ENCODE measurements at places on chromosomes 13 and 19. TPM values are rescaled to one million over a fixed set of nuclear protein-coding genes. Genes with fewer than 3 reads are reported as not detected.

- no peak for DNase-seq
Measured at GRCh38 chr19:27652281-27652680, 1560.7 kb downstream of the UQCRFS1 start.

DNA sequence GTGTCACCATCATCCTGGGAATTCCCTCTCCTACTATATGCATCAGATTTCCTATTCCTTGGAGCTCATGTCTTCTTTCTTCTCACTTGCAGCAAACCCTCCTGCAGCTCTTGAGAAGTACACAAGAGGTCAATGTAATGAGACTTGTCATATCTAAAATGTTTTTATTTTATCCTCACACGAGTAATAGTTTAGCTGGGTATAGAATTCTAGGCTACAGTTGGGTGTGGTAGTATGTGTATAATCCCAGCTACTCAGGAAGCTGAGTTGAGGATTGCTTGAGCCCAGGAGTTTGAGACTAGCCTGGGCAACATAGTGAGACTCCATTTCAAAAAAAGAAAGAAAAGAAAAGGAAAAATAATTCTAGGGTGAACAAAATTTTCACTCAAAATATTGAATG lies 24.4 kb downstream of the EEF1AKMT1 start:
- no peak for DNase-seq

DNA sequence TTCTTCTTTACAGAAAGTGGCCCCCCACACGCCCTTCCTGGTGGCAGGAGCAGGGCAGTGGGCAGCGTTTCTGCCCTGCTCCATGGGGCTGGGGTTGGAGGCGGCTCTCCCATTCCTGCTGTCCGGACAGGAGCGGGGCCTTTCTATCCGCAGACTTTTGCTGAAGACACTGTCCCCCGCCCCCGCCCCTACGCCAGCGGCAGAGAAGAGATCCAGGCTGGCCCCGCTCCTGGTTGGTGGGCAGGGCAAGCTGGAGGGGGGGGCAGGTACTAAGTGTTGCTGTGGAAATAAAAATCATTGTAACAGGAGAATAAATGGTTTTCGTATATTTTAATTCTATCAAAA lies 81.7 kb downstream of the ZNF429 start:
- DNase-seq = no peak

DNA sequence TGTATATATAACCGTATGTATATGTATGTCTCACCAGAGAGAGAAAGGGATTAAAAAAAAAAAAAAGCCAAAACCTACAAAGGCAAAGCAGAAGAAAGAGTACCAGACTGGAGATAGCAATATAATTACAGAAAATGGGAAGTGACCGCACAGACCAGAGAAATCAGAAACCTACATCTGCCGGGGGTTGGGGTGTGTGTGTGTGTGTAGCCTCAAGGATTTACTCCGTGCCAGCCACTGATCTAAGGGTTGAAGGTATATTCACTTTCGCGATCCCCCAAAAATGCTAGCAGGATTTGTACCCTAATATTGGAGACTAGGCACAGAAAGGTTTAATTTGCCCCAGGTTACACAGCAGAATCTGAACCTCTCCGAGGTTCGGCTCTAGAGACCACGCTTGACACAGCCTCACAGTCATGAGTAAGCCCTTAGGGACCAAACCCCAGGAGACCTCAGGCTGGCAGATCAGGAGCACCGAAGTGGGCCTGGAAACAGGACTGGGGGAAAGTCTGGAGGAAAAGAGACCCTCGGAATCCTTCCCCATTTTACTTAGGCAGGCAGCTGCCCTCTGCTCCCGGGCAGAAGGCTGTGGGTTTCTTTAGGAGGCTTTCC lies 14.8 kb downstream of the ARL11 start:
- DNase-seq = no peak

GRCh38 chr13:39486758-39487157 lies 116.2 kb downstream of the LHFPL6 start:
- DNase-seq = no peak

- peak; percentile 59 for DNase-seq
Measured at GRCh38 chr13:104006625-104007075, 940.4 kb upstream of the SLC10A2 start.

GRCh38 chr19:15185188-15185587 lies 15.6 kb downstream of the NOTCH3 start:
- no peak for DNase-seq

GRCh38 chr19:463483-464207 lies 2.8 kb upstream of the SHC2 start:
- no peak for DNase-seq

DNA sequence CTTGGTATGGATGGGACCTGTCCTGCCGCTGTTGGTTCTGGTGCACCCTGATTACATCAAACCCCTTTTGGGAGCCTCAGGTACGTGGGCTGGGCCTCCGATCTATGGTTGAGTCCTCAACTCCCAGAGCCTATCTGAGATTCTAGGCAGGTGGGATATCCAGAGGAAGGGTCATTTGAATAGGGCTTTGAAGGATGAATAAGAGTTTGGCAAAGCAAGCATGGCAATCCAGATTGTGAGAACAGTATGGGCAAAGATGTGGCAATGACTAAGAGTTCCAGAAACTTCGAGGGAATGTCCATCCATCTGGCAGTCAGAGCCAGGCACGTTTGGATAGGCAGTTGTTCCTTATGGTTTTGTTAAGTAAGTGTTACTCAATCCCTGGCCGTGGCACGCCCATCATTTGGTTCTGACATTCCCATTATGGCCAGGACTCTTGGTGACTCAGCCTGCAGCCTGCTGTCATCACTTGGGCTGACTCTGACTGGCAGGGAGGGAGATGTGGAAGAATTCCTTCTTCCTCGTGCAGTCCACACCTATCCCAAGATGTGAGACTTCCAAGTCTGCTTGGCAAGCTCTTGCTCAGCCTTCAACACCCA lies 21.5 kb downstream of the CYP4F22 start:
- peak; percentile 82 for DNase-seq

Gene REEP6
- total RNA-seq = 3.7 TPM

Gene CEBPA
- total RNA-seq = 4.5 TPM

Gene MBD3L3
- not detected for total RNA-seq
